ENCODE measurements at places on chromosomes 11 and 22. TPM values are rescaled to one million over a fixed set of nuclear protein-coding genes. Genes with fewer than 3 reads are reported as not detected.

GP1BB gene
- 2.0 TPM for total RNA-seq

PGA5 gene
- total RNA-seq, result not detected

GRCh38 chr11:101348786-101349185 lies 219.2 kb upstream of the PGR start:
- no peak for ATAC-seq

DNA sequence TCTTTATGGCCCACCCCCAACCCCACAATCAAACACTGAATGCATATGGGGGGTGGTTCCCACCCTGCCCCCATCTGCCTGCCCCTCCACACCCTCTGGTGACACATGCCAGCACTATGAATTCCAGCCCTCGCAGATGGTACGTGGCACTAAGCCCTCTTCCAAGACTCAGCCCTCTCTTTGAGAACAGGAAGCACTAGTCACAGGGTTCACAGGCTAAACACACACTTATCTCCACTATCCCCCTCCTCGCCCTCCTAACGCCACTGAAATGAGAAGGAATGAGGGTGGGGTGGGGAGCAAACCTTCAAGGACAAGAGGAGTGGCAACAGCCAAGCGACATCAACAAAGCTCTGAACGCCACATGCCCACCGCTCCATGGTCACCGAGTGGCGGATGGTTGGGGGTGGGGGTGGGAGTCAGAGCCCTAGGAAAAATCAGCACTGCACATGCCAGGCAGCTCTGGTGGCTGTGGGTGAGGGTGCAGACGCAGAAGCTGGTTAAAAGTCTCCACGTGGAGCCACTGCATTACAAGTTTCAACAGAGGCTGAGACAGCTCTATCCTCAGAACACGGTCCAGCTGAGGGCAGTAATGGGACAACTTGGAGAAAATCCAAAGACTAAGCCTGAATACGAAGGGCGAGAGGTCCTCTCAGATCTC lies 33.6 kb downstream of the TMEM184B start:
- peak; percentile 60 for ATAC-seq

DNA sequence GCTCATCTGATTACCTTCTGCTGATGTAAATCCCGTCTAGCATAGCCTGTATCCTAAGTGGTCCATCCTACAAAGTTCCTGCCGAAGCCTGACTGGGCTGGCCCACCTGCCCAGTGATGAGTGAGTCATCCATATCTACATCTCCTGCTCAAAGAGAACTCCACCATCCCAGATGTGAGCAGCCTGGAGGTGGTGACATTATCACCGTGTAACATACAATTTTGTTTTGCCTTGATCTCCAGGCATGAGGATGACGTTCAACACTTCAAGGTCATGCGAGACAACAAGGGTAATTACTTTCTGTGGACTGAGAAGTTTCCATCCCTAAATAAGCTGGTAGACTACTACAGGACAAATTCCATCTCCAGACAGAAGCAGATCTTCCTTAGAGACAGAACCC lies 5.6 kb downstream of the TMA7B start:
- ATAC-seq, result no peak

- no peak for ATAC-seq
Observed at GRCh38 chr11:90874281-90874680, 651.4 kb upstream of the CHORDC1 start.

DNA sequence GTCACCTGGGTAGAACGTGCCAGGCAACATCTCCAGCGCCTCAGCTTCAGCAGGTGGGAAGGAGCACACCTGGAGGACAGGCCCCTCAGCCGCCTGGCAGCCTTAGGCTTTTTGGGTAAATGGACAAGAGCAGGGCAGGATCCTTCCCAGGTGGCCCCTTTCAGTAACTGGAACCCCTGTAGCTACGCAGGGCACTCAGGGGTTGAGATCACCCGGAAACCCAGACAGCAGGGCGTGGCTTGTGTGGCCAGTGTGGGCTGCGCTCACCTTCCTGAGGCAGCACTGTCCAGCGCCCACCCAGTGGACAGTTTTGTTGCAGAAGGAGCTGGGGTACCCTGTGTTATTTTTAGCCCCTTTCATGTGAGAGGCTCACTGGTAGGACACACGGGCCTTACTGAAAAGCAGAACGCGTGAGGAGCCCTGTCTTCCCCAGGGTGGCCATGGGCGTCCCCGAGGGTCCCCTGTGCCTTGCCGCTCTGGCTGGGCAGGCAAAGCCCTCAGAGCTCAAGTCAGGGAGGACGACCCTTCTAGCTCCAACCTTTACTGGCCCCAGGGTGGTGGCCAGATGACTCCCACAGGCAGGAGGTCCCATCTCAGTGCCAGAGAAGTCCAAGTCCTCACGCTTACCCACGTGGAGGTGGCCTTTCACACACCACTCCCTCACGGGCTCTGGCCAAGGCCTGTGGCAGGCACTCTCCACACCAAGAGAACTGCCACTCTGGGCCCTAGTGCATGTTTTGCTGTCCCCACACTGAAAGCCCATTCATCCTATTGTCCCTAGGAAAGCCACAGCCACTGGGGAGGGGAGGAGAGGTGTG lies 75.8 kb downstream of the CTTN start:
- no peak for ATAC-seq

DNA sequence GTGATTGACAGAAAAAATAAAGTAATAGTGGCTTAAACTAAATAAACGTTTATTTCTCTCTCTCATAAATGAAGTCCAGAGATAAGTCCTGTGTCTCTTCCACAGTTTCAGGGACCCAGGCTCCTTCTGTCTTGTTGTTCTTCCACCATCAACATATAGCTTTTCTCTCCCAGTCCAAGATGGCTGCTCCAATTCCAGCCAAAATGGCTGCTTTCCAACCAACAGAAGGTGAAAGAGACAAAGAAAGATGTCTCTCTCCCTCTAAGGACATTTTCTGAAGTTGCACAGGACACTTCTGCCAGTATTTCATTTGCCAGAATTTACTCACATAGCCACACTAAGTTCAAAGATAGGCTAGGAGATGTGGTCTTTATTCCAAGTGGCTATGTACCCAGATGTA lies 9.4 kb upstream of the PLEKHB1 start:
- ATAC-seq, result no peak

GRCh38 chr22:24030186-24030702 lies 19.1 kb downstream of the CABIN1 start:
- no peak for ATAC-seq

GRCh38 chr22:40433416-40434090 lies 63.2 kb downstream of the SGSM3 start:
- ATAC-seq, result no peak

- no peak for ATAC-seq
Observed at GRCh38 chr22:45091254-45091854, 72.4 kb upstream of the NUP50 start.

DNA sequence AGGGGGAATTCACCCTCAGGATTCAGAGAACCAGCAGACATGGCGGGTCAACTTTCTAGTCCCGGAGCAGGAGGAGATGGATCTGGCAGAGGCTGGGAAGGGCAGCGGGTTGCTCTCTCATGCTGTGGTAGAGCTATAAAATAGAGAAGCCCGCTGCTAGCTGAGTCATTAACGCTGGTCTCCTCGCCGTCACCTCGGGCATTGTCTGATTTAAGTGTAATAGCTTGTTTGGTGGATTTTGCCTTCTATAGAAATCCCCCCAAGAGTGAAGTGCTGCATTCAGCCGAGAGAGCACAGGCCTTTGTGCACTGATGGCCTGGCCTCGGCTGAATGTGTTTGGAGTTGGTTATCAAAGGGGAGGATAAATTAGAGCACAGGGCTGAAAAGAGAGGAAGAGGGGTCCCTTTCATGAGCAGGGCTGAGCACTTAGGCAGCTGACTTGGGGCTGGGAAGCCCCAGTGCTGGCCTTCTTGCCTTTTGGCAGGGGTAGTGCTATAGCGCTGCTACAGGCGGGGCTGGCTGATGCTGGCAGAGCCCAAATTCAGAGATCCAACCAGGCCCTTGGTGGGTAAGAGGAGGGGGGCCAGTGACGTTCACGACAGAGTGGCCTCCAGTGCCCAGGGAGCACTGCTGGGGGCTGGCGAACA lies 161.1 kb upstream of the CADM1 start:
- no peak for ATAC-seq

DNA sequence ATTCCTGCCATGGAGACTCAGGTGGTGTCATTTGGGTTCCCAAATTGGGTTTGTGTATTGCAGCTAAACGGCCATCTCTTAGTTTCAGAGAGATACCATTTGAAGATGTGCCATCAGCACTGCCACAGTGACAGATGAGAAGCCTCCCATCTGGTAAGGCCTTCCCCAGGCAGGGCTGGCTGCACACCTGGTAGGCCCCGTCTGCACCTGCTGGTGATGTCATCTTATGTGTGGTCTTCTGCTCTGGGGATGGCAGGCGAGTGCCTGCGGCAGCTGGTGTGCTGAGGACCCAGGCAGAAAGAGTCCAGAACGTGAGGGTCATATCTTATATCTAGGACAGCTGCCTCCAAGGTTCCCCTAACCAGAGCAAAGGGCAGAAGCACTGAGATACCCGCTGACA lies 100.6 kb downstream of the CSNK2A3 start:
- ATAC-seq, result no peak

- ATAC-seq, result no peak
Observed at GRCh38 chr11:120509346-120510053, 2.0 kb upstream of the GRIK4 start.

GRCh38 chr11:123473941-123474677 lies 44.0 kb downstream of the GRAMD1B start:
- ATAC-seq, result peak; percentile 86

All from esophagus mucosa (tissue), 1 donor.